NK-92 treated with Interleukin-12 subunit alpha and Interleukin-12 subunit beta, amount 100 ng/mL, for 24 hours (cell line): ENCODE measurements at places on chromosomes 16 and 17.
A peak's percentile ranks its signal among the peaks of the same experiment; 100 is the strongest.

GRCh38 chr17:49349541-49349940, 12.5 kb downstream of the ZNF652 start:
- no peak for DNase-seq

DNA sequence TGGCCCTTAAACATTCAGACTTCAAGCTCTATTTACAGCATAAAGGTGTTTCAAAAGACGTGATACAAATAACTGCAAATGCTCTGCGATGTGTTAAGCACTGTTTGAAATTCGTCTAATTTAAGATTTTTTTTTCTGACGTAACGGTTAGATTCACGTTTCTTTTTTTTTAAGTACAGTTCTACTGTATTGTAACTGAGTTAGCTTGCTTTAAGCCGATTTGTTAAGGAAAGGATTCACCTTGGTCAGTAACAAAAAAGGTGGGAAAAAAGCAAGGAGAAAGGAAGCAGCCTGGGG, 681 bp upstream of the MAPT start:
- DNase-seq = no peak

- no peak for DNase-seq
Observed at GRCh38 chr17:58671969-58672368, 19.9 kb downstream of the TEX14 start.

- DNase-seq = no peak
Observed at GRCh38 chr16:83686726-83687125, 121.1 kb upstream of the HSBP1 start.

DNA sequence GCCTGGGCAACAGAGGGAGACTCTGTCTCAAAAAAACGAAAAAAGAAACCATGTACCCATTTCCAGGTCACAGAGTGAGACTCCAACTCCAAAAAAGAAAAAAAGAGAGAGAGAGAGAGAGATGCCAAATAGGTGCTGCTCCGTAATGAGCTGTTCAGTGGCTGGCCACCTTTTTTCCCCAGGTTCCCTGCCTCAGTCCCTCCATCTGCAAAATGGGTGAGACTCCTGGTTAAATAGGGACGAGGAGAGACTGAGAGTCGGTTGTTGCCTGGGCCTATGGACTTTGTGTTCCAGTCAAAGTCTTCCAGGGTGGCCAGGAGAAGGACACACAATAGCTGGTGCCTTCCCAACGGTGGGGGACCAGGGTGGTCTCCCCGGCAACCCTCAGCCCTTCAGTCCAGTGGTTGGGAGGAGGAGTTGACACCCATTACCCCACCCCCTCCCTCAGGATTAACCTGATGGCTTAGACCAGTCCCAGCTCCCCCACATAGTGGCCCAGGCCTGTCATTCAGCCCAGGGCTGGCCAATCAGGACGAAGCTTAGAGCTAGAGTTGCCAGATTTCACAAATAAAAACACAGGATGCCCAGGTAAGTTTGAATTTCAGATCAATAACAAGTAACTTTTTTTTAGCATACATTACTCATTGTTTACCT, 258.2 kb downstream of the PARN start:
- no peak for DNase-seq

GRCh38 chr17:67411397-67411796, 34.3 kb downstream of the PITPNC1 start:
- no peak for DNase-seq

DNA sequence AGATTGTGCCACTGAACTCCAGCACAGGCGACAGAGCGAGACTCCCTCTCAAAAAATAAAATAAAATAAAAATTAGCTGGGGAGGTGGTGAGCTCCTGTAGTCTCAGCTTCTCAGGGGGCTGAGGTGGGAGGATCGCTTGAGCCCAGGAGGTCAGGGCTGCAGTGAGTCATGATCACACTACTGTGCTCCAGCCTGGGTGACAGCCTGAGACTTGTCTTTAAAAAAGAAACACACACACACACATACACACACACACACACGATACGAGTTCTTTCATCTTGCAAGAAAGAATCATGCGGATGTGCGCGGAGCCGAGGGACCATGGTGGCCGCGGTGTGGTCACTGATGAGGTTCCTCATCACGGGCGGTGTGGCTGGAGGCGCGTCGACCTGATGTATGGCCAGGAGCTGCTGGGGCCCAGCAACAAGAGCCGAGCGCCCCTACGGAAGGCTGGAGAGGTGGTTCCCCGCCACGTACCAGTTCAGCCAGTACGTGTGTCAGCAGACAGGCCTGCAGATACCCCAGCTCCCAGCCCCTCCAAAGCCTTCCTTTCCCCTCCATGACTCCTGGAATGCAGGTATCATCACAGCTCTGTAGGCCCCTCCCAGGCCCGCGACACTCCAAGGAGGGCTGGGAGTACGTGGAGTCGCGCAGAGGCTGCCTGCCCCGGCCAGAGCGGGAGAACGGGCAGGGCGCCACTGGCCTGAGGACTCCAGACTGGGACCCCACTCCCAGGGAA, 20.7 kb downstream of the NXN start:
- no peak for DNase-seq

DNA sequence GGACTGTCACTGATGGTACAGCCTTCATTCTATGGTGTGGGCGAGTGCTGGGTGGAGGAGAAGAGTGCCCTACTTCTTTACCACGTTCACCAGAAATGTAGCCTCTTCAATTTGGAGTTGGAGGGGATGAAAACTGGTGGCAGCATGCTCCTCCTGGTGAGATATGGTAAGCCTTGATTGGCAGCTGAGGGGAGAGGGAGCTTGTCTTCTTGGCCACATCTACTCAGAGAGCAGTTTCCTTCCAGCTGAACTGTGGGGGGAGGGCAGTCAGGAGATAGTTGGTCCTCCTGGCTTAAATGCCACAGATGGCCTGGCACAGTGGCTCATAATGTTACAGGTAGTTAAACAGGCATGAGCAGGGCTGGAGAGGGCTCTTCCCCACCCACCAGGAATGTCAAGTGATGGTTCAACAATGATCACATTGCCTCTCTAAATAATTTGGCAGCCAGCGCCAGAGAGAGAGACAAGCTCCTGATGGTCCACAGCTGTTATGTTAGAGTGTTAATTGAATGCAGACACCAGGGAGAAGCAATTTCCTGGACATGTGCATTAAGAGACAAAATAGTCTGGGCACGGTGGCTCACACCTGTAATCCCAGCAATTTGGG, 9.0 kb upstream of the MAPK3 start:
- DNase-seq = no peak

- no peak for DNase-seq
Observed at GRCh38 chr17:49148171-49148570, 15.6 kb downstream of the B4GALNT2 start.

GRCh38 chr17:7232114-7232513, 2.2 kb downstream of the DVL2 start:
- DNase-seq = no peak

DNA sequence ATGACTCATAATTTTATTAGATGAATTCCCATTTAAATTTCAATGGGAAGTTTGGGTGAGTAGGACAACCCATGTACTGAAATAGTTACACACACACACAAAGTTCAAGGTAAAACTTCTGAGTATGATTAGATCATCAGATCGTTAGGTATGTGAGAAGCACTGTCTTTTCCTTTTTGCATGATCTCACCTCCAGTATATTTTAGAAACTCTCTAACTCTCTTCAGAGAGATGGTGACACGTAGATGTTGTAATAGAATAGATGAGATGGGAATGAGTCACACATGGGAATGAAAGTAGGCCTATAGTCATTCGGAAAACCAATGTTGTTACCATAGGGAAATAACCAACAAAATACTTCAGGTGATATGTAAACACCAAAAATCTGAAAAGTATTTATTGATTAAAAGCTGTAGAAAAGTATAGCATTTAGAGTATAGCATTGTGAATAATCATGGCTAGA, 22.2 kb downstream of the KRT23 start:
- no peak for DNase-seq

GRCh38 chr17:38447502-38448085, 19.3 kb downstream of the ARHGAP23 start:
- DNase-seq = no peak

GRCh38 chr17:11608396-11608795, 10.1 kb downstream of the DNAH9 start:
- DNase-seq = no peak

DNA sequence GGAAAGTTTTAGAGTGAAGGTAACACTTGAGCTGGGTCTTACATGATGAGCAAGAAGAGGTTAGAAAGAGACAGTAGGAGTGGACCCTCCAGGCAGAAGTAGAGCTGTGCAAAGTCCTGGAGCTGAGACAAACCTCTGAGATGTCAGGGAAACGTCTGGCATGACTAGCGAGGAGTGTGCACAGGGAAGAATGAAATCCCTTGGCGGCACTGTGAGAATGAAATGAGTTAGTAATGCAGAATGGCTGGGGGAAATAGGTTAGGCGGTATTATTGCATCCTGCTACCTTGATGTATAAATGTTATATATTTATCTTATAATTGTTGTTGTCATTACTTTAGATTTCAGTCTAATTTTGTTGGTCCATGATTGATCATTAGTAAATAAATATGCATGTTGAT, 457.9 kb upstream of the CCL2 start:
- no peak for DNase-seq

GRCh38 chr17:34068571-34068970, 186.5 kb upstream of the CCL2 start:
- DNase-seq = no peak

DNA sequence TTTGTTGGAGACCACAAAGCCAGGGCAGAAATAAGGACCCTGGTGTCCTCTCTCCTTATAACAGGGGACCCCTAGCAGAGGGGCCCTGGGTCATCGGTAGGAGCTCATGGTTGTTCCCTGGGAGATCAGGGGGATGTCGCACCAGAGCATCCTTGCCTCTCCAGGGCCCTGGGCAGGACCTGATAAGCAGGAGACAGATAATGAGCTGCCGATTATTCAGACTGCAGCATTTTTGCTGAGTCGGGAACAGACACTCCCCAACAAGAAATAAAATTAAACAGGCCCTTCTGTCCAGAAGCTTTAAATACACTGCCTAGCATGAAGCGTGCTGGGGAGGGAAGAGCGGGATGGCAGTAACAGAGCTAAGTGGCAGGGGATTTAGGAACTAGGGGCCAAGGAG, 15.4 kb upstream of the GFAP start:
- DNase-seq = no peak

GRCh38 chr16:30805056-30805369, 18.0 kb upstream of the ZNF629 start:
- no peak for DNase-seq

DNA sequence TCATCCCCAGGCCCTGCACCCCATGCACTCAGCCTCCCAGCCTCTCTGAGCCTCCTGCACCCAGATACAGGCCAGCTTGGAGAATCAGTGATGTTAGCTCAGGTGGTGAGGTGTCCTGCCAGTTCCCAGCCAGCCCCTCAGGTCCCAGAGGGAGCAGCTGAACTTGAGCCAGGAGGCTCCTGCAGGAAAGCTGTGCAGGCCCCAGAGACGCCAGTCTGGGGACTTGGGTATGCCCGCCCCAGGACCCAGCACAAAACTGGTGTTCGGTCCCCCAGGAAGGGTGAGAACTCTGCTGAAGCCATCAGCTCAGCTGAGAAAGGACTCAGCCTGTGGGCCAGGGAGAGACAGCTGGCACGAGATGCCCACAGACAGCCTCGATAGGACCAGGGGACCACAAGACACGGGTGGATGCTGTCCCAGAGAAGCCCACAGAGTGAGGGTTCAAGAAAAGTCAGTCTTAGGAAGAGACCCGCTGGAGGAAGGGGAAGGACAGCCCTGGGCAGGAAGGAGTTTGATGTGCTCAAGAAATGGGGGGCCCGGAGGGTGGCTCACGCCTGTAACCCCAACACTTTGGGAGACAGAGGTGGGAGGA, 11.0 kb downstream of the ENDOV start:
- no peak for DNase-seq

GRCh38 chr17:38429476-38430100, 1.3 kb downstream of the ARHGAP23 start:
- DNase-seq = no peak

GRCh38 chr16:65809627-65810026, 556.9 kb upstream of the CDH5 start:
- DNase-seq = no peak

DNA sequence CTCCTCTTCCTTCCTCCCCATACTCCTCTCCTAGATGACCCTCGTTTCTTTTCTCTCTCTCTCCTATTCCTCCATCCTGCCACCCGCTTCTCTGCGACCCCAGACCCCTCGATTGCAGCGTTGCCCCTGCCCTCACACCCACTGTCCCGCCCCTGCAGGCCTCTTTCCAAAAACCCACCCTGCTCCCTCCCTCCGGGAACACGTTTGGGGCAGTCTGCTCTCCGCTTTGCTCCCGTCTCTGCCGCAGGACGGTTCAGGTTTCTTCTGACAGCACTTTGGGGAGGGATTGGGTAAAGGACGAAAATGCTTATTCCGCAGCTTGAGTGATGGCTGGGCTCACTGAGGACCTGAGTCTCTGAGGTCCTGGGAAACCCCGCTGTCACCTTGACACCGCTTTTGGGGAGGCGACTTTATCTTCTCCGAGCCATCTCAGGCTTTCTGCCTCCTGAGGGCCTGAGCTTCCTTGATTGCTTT, 690 bp downstream of the NDE1 start:
- DNase-seq = peak; percentile 29

- no peak for DNase-seq
Observed at GRCh38 chr17:31211352-31212012, 85.6 kb downstream of the OMG start.

- no peak for DNase-seq
Observed at GRCh38 chr17:78557598-78558039, 19.6 kb downstream of the DNAH17 start.

DNA sequence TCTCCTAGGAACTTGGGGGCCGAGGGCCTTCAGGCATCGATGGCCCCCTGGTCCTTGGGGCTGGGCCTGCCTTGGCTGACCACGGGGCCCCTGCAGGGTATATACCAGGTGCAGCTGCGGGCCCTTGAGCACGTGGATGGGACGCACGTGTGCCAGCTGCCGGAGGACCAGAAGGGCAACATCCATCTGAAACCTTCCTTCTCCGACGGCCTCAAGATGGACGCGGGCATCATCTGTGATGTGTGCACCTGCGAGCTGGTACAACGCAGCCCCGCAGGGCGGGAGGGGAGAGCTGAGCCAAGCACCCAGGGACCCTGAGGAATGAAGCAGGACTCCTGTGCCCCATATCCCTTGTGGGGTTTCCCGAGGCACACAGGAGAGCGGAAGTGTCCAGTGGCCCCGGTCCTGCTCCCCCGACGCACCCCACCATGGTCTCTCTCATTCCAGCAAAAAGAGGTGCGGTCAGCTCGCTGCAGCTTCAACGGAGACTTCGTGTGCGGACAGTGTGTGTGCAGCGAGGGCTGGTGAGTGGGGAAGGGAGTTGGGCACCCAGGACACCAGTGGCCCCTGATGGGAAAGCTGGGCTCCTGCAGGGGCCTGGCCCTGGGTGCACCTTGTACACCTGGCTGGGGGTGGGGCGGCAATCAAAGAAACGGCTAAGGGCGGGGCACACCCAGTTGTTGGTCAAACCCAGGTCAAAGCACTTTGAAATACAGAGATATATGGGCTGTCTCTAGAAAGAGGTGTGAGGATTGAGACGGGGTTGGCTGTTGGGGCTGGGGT, 10.6 kb downstream of the ITGB4 start:
- DNase-seq = no peak

- DNase-seq = no peak
Observed at GRCh38 chr16:88680554-88681083, 5.7 kb downstream of the SNAI3 start.

- DNase-seq = no peak
Observed at GRCh38 chr17:61409301-61410112, 9.9 kb downstream of the TBX2 start.
